ENCODE measurements at places on chromosomes 6 and 20.

DNA sequence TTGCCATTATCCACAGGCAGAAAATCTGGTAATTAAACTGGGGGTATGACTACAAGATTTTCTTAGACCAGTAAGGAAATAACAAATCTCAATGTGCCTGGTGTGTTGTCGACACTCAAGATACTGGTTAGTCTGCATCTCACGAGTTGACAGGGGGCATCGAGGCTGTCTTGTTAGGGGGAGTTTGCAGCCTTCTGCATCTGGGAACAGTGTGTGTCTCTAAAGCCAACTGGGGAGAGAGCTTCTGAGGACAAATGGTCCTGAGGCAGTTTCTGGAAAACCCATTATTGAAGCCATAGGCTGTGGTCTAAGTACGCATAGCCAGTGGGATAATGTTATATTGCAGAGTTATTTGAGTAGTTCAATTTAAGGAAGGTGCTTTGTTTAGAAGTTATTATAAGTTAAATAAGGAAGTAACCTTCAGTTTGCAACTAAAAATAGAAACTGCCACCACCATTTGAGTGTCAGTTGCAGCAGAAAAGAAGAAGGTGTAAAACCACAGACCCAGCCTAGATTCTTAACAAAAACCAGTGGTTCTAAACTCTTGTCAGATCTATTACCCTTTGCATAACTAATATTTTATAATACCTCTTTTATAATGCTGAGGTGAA, 15.4 kb upstream of the MAPK13 start:
- DNase-seq = no peak

- DNase-seq = no peak
Measured at GRCh38 chr20:59307270-59307669, 6.9 kb downstream of the EDN3 start.

DNA sequence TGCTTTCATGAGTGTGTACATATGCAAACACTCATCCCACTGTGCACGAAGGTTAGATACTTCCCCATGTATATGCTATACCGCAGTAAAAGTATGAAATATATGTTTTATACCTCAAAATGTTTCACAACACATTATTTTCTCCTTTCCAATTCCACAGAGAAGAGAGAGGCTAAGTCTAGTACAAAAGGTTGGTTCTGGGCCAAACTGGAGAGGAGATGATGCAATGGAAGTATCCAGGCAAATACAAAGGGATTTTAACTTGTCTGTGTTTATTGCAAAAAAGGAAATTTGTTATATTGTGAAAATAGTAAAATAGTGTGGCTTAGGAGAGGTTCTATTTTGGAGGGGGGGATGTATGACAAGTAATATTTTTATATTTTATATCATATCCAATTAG, 112.6 kb downstream of the PLCB1 start:
- DNase-seq = peak; percentile 86

- DNase-seq = peak; percentile 40
Measured at GRCh38 chr20:45817376-45818194, 5.1 kb downstream of the UBE2C start.

GRCh38 chr20:9112541-9113515, 43.9 kb downstream of the PLCB4 start:
- DNase-seq = peak; percentile 76

- DNase-seq = no peak
Measured at GRCh38 chr6:30195951-30196350, 17.3 kb downstream of the TRIM26 start.

DNA sequence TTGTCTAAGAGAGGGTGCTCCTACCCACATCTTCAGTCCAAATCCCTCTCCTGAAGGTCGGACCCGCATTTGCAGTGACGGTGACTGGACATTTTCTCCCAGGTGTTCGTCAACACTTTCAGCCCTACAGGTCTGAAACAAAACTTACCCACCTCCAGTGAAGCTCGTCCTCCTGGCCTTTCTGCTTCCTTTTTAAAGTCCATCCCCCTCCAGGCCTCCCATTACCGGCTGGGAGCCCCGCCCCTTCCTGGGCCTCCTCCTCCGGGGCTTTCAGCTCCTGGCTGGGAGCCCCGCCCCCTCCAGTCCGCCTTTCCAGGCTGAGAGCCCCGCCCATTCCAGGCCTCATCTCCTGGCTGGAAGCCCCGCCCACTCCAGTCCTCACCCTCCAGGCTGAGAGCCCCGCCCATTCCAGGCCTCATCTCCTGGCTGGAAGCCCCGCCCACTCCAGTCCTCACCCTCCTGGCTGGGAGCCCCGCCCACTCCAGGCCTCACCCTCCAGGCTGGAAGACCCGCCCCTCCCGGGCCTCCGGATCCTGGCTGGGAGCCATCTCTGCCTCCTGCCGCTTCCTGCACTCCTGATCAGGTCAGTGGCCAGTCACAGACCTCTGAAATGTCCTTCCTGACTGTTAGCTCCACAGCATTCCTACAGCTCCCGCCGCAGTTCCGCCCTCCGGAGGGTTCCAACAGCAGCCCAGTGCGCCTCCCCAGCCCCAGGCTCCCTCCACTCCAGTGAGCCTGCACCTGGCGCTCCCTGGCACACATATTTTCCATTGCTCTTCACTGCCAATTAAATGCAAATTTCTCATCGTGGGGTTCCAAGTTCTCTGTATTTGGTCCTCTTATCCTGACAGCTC, 98.5 kb downstream of the LY86 start:
- DNase-seq = peak; percentile 44

DNA sequence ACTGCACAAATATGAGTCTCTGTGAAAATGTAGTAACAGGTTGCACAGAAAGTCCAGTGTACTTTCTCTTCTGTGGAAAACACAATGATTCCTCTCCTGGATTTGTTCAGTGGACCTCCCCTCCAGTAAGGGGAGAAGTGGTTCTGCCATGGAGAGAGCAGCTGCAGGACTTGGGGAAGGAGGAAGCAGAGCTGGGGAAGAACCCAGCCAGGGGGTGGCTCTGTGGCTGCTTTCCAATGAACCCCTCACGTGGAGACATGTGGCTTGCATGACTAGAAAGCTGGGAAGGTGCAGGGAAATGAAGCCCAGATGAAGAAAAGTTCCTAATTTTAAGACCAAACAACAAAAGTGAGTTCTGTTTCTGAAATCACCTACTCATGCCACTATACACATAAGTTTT, 31.9 kb downstream of the HMGN3 start:
- DNase-seq = no peak

- DNase-seq = peak; percentile 82
Measured at GRCh38 chr6:146545581-146545980, 1.9 kb downstream of the RAB32 start.

DNA sequence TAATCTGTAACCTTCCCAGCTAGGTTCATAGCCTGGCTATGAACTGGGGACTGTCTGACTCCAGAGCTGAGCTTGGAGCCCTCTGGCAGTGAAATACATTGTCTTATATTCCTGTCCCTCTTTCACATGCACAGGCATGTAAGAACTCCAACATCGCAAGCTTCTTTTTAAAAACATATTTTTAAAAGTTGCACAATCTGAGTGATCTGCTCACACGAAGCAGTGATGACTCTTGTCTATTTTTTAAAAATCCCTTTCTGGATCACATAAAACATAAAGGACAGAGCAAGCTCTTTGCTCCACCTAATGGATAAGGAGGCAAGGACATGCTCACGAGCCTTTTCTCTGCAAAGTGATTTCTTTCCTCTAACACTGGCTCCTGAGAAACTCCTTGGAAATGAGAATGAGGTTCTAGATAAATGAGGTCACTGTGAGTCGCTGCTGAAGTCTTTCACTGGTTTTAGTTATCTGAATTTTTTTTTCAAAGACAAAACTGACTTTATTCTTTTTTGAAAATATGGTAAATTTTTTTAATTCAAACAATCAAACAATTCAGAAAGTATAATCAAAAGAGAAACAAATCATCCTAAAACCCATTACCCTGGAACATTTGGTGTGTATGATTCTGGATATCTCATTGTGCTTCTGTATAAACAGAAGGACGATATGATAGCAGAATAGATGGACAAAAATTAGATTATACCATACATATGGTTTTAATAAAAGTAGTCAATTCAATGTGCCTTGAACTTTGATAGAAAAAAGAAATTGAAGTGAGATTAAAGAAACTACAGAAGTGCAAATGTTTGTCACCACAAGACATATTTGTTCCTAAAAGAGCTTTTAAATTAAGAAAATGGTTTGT, 30.8 kb downstream of the IL20RA start:
- DNase-seq = peak; percentile 87

- peak; percentile 45 for DNase-seq
Measured at GRCh38 chr20:25987073-25987927, 290.6 kb upstream of the ZNF337 start.
